Astrocyte of the spinal cord (primary cell): ENCODE measurements at places on chromosomes 4 and X.

DNA sequence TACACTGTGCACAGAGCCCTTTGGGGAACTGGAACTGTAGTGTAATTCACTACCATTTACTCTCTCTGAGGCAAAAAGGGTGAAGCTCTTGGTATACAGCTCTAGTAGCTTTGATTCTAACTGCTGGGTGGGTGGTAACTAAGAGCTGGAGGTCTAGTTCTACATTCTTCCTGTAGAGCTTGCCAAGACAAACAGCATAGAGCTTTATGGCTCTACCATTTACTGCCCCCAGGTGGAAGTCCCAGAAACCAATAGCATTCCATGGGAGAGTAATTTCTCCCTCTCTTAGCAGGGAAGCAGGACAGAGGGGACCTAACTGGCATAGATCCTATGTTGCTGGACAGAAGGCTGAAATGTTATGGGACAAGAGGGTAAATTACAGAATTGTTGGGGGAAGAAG lies 26.7 kb downstream of the HDAC8 start:
- peak; percentile 36 for DNase-seq

- no peak for DNase-seq
Measured at GRCh38 chrX:41722214-41722613, 1.8 kb upstream of the GPR82 start.

GRCh38 chrX:3160756-3161155 lies 119.5 kb downstream of the ARSF start:
- no peak for DNase-seq

GRCh38 chr4:147513091-147513490 lies 32.2 kb downstream of the EDNRA start:
- no peak for DNase-seq

DNA sequence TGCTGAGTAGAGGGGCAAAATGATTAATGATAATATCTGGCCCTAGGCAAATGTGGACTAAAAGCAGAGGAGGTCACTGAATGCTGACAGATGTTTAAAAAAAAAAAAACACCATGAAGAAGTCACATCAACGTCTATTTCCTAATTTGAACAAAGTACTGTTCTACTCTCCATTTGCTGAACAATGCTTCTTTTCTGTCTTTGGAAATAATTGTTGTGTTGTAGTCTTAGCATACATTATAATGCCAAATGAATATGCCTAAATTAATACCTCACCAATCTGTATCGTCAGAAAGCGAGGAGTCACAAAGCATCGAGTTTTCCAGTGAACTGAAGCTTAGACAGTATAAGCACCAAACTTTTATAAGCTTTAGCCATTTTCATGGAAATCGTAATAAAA lies 140.9 kb upstream of the JADE1 start:
- DNase-seq: no peak

DNA sequence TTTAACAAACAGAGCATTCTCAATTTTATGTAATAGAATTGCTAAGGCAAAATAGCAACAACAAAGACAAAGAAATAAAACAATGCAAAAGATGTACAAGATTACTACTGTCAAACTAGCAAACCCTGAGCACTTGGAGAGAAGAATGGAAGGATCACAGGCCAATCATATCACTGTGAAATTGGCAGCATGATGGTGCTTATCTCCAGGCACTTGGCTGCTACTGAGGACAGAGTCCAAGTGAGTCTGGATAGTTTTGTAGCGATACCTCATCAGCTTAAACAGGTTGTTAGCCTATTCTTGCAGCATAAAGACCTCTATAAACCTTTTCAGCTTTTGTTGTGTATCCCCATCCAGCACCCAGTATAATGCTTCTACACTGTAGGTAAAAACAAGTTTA lies 117.7 kb downstream of the C4orf33 start:
- no peak for DNase-seq

DNA sequence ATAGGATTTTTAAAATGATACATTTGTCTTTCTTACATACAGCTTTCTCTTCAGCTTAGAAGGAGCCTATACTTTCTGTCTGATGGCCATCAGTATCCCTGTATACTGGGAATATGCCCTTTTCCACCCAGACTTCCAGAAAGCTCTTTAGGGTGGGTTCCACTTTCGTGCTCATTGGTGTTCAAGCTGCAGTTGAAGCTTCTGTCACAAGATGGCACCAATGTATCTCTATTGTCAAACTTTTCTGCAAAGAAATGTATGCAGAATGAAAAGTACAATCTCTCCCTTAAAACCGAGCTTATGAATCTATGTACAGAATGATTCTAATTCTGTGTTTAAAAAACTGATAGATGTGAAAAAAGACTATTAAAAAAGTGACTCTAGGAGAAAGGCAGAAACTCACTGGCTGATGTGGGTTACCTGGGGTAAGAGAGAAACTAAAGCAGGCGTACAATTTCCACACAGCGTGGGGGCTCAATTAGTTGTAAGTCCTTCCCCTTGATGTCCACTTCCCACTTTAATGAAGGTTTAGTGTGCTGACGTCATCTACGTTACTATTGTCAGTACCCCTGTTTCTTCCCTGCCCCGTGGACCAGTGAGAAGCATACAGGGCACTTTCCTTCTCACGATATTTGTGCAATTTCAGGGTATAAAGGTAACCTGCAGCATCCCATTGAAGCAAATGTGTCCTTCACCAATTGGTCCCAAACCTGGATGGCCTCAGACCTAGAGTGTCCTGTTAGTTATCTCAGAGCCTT lies 57.3 kb upstream of the TCEAL2 start:
- DNase-seq: peak; percentile 10

- no peak for DNase-seq
Measured at GRCh38 chrX:76029385-76029784, 143.5 kb upstream of the PBDC1 start.

GRCh38 chr4:34183926-34184325 lies 2060.4 kb downstream of the ARAP2 start:
- DNase-seq: no peak

- no peak for DNase-seq
Measured at GRCh38 chr4:111266937-111267336, 644.1 kb upstream of the PITX2 start.

DNA sequence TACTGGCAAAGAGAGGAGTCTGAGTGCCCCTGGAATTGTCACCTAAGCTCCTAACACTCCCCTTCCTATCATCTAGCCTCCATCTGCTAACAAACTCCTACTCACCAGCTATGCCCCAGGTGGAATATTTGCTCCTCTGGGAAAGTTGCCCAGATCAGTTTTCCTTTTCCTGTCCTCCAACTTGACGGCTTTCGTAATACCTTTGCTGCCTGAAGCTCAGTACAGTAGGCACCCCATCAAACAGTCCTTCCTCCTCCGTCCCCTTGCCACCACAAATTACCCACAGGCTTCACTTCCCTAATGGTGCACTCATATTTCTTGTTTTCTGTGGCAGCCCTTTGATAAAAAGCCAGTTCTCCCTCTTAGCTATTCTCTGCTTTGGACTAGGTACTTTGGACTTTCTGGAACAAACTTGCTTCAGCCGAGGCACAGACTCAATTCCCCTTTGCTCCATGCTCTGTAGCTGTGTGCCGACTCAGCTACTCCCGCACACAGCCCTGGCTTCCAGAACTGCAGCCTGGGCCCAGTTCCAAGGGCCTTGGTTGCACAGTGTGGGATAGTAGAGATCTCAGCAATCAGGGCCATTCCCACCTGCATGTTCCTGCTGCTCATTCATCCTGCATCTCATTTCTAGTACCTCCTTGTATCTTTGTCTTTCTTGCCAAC lies 605.1 kb downstream of the BCOR start:
- no peak for DNase-seq

- DNase-seq: no peak
Measured at GRCh38 chr4:118171381-118171780, 137.1 kb downstream of the NDST3 start.

DNA sequence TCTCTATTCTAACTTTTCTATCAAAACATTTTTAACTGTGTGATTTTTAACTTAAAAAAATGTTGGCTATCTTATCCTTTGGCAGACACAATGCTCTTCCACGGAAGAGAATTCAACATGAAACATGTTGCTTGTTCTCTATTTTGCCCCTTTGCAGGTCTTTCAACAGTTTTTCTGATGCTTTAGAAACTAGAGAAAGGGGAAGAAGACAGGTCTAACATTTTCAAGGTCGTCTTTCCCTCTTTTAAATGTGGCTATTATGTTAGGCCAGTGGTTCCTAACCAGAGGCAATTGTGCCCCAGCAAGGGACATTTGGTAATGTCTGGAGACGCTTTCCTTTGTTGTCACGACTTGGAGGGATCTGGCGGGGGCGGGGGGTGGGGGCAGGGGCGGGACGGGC lies 95.0 kb downstream of the SH3KBP1 start:
- DNase-seq: no peak

DNA sequence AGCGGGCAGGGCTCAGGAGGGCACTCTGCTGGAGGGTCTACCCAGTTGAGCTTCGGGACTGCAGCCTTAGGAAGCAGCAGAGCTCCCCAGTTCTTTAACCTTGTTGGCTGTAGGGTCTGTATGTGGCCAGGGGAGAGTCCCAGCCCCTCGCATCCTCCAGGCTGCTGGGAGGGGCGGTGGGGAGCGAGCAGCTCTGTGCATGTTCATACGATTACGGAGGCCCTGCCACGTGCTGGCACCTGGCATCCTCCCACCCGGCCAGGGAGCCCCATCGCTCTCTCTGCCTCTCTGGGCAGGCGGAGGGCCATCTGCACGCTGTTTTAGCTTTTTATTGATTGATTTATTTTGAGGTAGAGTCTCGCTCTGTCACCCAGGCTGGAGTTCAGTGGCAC lies 21.2 kb downstream of the NSG1 start:
- DNase-seq: no peak

- no peak for DNase-seq
Measured at GRCh38 chr4:112858751-112859150, 190.7 kb upstream of the ANK2 start.

DNA sequence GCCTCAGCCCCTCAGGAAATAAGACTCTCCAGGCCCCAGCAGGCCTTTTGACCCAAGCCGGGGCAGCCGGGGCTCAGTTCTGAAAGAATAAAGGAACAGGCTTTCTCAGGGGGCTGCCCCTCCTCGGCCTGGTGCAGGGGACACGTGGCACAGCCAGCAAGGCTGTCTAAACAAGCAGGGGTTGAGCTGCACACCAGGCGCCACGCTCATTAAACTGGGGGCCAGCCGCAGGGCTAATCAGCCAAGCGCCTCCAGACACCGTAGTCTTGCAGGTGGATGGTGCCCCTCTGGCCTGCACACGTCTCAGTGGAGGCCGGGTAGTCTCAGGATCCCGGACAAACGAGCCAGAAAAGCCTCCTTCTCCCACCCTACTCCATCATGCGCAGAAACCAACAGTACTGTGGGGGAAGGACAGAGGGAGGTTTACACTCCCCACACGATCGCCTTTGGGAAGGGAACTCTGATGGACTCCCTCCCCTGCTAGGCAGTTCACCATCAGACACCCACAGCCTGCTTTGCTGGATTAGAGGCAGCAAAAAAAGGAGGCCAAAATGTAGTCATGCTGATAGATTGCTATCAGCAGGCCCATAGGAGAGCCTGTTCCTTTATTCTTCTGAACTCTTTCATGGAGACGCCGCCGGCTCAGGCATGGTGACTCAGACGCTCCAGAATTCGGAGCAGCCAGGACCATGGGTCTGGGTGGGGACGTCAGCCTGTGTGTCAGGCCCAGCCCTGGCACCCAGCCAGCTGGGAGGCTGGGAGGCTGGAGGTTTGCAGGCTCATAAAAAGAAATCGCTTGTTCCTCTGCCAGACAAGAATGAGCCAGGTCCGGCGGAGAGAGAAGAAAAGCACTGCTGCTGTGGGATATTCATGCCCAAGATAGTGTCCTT lies 342.4 kb downstream of the BCOR start:
- DNase-seq: peak; percentile 98

GRCh38 chr4:52548818-52549570 lies 110.1 kb downstream of the USP46 start:
- DNase-seq: no peak

GRCh38 chr4:165894159-165894558 lies 21.1 kb downstream of the TLL1 start:
- no peak for DNase-seq

GRCh38 chr4:150158041-150158440 lies 79.8 kb downstream of the DCLK2 start:
- DNase-seq: no peak

GRCh38 chrX:71659342-71659741 lies 8.0 kb upstream of the LOC101059915 start:
- DNase-seq: no peak

GRCh38 chr4:189835505-189835904 lies 105.2 kb upstream of the FRG1 start:
- no peak for DNase-seq

DNA sequence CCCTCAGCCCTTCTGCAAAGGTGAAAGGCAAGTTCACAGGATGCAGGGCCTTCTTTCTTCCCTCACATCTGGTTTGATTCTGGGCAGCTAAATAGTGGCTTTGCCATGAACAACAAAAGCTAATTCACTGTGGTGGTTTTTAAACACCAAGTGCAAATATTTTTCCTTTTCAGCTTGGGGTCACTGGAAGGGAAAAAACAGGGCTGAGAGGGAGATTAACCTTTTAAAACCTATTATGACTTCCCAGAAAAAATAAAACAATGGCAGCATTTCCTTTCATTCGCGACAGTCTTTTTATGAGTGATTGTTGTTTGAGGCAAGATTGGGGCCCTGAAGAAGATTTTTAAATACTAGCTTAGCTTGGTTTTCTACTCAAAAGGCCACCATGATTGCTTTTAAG lies 103.7 kb upstream of the SCML1 start:
- no peak for DNase-seq

GRCh38 chr4:8766610-8767009 lies 105.0 kb downstream of the HMX1 start:
- no peak for DNase-seq

DNA sequence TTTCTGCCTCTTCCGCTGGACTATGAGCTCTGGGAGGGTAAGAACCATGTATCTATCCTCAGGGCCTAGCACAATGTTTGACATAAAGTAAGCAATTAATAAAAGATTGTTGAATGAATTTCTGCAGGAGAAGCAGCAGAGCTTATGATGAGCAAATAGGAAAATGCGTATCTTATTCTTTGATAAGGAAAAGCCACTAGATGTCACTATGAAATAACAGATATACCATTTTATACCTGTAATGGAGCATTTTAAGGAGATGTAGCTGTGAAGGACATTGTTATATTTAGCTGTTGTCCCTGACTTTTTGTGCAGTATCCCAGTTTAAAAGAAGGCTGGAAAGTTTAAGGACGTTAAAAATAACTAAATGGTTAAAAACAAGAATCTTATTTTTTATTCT lies 147.2 kb upstream of the MBNL3 start:
- peak; percentile 14 for DNase-seq

- no peak for DNase-seq
Measured at GRCh38 chrX:2714551-2714950, 23.5 kb downstream of the CD99 start.

DNA sequence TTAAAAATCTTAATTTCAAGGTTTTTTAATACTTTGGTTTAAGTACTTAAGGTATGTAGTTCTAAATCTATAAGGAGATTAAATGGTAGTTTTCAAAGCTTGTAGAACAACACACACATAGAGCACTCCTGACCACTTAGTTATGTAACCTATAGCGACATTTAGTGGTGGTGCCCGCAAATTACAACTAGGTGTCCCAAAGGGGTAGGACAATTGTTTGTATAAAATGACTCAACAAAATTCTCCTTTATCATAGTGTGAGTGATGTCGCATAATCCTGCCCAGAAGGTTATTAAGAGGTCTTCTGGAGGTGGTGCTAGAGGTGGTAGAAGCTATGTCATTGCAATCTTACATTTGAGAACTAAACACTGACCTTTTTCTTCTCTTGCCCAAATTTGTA lies 373.0 kb upstream of the RASGEF1B start:
- peak; percentile 65 for DNase-seq
